ENCODE measurements at places on chromosomes 7 and 10. TPM values are rescaled to one million over a fixed set of nuclear protein-coding genes. Genes with fewer than 3 reads are reported as not detected.

ABCA13 gene
- under 0.01 TPM for total RNA-seq

RPS24 gene
- 1,300 TPM for total RNA-seq

PLPP4 gene
- not detected for total RNA-seq

GDF10 gene
- total RNA-seq, result not detected

ERV3-1 gene
- 22.0 TPM for total RNA-seq

SPDYE11 gene
- total RNA-seq, result not detected

CCL24 gene
- total RNA-seq, result not detected

OPALIN gene
- not detected for total RNA-seq

CFTR gene
- under 0.01 TPM for total RNA-seq

KCND2 gene
- not detected for total RNA-seq

HOXA9 gene
- not detected for total RNA-seq

AKR1C8 gene
- not detected for total RNA-seq

OR2A5 gene
- total RNA-seq, result not detected

ACHE gene
- 1.5 TPM for total RNA-seq

DNAJC30 gene
- total RNA-seq, result 3.6 TPM

NEBL gene
- 47.7 TPM for total RNA-seq

NUDCD3 gene
- total RNA-seq, result 51.1 TPM

RBP4 gene
- total RNA-seq, result 0.79 TPM

ZNF25 gene
- 2.7 TPM for total RNA-seq

GIMAP6 gene
- total RNA-seq, result not detected

ATOH7 gene
- under 0.01 TPM for total RNA-seq

METTL2B gene
- total RNA-seq, result 29.3 TPM

TMEM176A gene
- total RNA-seq, result not detected

CTAGE8 gene
- not detected for total RNA-seq

VPS37D gene
- total RNA-seq, result 2.7 TPM

WEE2 gene
- not detected for total RNA-seq

ADARB2 gene
- total RNA-seq, result not detected

WDR37 gene
- 13.0 TPM for total RNA-seq

ADRB1 gene
- total RNA-seq, result not detected

GIMAP5 gene
- total RNA-seq, result not detected

SFTPA1 gene
- total RNA-seq, result not detected

PRRT4 gene
- 0.98 TPM for total RNA-seq

UPK3B gene
- 47.5 TPM for total RNA-seq

STAG3 gene
- total RNA-seq, result 1.2 TPM

EVX1 gene
- total RNA-seq, result not detected

TEX47 gene
- total RNA-seq, result not detected

TMEM213 gene
- total RNA-seq, result not detected

HYAL4 gene
- total RNA-seq, result not detected

GDF2 gene
- total RNA-seq, result not detected

AZGP1 gene
- not detected for total RNA-seq

SPOCK2 gene
- 0.39 TPM for total RNA-seq

Measured in placental epithelial cell (primary cell).